ENCODE measurements at places on chromosomes 7 and 10.

DNA sequence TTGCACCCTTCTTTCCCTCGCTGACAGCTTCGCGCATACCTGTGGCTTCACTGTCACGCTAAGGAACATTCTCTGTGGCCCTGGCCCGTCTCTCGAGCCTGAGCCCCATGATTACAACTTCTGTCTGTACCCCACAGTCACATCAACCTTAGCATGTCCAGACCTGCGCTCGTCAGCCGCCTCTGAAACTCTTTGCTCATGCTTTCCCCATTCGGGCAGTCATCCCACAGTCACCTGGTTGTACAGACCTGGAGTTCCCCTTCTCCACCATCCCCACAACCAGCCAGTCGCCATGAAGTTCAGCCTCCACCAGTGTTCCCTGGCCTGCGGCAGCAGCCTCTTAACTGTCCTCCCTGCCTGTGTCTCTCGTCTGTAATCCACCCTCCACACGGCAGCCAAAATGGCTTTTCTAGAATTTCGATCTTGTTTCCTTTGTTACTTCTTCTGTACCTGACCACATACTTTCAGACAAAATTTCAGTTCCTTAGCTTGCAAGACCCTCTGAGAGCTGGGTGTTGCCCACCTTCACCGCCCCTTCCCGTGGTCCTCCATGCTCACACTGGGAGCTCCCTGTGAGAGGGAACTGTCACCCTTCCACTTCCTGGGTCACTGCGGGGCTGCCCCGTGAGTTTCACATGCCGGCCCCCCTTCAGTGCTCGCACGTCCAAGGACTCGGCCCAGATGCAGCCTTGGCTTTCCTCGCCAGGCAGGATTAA lies 229.2 kb downstream of the CELF2 start:
- ATAC-seq: peak; percentile 20

DNA sequence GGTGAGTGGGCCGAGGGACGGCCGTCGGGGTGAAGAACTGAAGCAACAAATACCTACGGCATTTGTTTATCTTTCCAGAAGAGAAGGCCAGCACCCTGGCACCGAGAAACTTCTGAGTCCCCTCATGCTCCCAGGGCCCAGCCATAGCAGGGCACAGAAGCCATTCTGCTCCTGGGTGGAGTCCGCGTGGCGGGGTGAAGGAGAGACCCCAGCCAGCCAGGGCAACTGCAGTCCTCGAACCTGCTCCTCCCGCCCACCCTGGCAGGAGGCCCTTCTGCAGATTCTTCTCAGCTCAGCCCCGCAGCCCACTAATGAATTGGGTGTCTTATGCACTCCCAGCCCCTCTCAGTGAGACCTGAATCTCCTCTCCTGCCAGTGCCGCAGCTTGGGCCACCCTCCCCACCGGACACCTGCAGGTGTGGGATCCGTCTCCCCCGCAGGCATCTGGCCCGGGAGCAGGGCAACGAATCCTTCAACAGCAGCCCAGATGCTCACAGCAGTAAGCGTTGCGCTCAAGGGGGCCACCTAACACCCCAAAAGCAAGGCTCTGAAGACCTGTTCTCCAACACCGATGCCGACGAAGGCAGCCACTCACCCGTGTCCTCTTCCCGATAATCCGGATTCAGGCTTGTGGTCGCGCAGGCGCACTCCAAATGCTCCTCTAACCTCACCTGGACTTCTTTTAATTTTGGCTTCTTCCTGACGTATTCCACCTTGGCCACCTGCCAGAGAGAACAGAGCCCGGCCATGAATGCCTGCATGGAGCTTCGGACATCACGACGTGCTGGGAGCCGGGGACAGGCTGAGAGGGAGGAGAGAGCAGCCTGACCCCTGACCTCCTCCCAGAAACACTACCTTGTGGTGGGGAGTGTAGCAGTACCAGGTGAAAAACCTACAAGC lies 18.9 kb downstream of the PDGFA start:
- ATAC-seq: no peak

- no peak for ATAC-seq
Observed at GRCh38 chr10:129911451-129912165, 52.5 kb downstream of the EBF3 start.

GRCh38 chr10:28722065-28722803 lies 44.9 kb downstream of the BAMBI start:
- ATAC-seq: no peak

GRCh38 chr10:53325066-53325465 lies 552.5 kb upstream of the MBL2 start:
- no peak for ATAC-seq

Data from activated T-helper 17 cell treated with anti-CD3 and anti-CD28 coated beads, Interleukin-2, amount 50 U/mL, for 72 hours (primary cell).